A549 treated with CORT108297 at 1 μM for 4 hours (cell line): ENCODE measurements at places on chromosomes 6 and 20. TPM values are rescaled to one million over a fixed set of nuclear protein-coding genes. Genes with fewer than 3 reads are reported as not detected.

The LY6G6D gene
- not detected in 5 replicates for total RNA-seq

The CCR6 gene
- 0.07 to 0.08 TPM in 2 of 5 replicates, not detected in the others for total RNA-seq

The OSTM1 gene
- 18.9 to 28.2 TPM (median 23.8 TPM) in 5 replicates for total RNA-seq

The EFCAB8 gene
- not detected in 5 replicates for total RNA-seq

The EPB41L1 gene
- total RNA-seq: 48.6 to 70.8 TPM (median 64.3 TPM) in 5 replicates

The CLVS2 gene
- 0.08 to 0.16 TPM (median 0.14 TPM) in 5 replicates for total RNA-seq

The TRIM10 gene
- 0.02 TPM in 1 of 5 replicates, not detected in the others for total RNA-seq

The FIG4 gene
- 3.6 to 4.9 TPM (median 4.0 TPM) in 5 replicates for total RNA-seq

The ANGPT4 gene
- 0.01 to 0.04 TPM (median 0.02 TPM) in 4 of 5 replicates, not detected in the other for total RNA-seq

The LY6G6F gene
- total RNA-seq: not detected in 5 replicates

The PHF1 gene
- total RNA-seq: 12.9 to 20.5 TPM (median 18.7 TPM) in 5 replicates

The MMP24 gene
- 16.9 to 23.3 TPM (median 20.2 TPM) in 5 replicates for total RNA-seq

The KHDRBS2 gene
- total RNA-seq: not detected in 5 replicates

The COL12A1 gene
- 3.8 to 6.4 TPM (median 5.2 TPM) in 5 replicates for total RNA-seq

The TNFRSF6B gene
- total RNA-seq: 0.47 to 1.4 TPM (median 0.76 TPM) in 5 replicates
